NCI-H1436 treated with DMSO at 0.1 percent for 48 hours (cell line): ENCODE measurements at places on chromosomes 6 and 20.

DNA sequence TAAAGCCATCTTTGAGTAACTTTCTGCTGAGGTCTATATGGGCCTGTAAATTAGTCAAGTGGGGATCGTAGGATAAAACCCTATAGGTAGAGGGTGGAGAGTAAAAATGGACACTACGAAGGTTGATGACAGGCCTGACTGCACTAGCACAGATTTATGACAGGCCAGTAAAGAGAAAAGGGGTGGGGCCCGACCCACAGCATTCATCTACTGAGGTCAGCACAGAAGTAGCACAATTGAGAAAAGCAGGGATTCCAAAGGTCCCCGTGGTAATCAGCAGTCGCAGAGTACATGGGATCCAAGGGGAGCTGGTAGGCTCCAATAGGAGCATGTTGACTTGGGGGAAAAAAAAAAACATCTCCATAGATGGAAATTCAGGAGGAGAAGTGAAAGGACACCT is 660.4 kb downstream of the TFAP2A start:
- DNase-seq = no peak

DNA sequence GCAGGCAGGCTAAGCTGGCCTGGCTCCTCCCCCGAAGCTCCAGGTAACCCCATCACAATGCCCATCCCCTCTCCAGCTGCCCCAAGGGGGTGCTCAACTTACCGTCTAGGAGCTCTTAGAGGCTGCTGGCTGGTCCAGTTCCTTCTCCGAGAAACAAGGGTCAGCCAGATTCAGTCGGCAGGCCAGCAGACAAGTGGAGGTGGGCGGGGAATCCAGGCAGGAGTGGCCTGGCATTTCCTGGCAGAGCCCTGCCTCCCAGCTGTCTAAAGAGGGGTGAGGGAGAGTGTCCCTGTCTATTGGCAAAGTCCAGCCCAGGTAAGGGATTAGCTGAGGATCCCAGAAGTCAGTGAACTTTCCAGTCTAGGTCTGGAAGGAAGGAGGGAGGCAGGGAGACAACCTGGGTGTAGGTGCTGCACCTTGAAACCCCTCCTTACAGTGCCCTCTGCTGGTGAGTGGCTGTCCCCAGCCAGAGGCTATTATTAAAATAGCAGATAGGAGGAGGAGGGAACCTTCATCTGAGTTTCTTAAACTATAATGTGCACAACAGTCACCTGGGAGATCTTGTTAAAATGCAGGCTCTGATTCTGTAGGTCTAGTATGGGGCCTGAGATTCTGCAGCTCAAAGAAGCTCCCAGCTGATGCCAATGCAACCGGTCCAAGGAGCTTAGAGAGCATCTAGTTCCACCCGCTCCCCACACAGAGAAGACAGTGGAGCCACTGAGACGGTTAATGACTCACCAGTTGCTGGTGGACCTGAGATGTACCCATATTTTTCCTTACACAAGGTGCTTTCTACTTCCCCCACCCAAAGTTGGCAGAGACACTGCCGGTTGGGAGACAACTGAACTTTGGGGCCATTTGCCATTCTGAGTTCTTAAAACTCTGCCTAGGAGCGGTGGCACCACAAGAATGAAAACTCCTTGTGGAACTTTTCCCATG is at the start of gene UNC5CL:
TSS of gene UNC5CL (minus strand) at position 162 of the 939 bp plus-strand sequence. CDS start 4,147 bp downstream, outside the sequence.
- DNase-seq = no peak

DNA sequence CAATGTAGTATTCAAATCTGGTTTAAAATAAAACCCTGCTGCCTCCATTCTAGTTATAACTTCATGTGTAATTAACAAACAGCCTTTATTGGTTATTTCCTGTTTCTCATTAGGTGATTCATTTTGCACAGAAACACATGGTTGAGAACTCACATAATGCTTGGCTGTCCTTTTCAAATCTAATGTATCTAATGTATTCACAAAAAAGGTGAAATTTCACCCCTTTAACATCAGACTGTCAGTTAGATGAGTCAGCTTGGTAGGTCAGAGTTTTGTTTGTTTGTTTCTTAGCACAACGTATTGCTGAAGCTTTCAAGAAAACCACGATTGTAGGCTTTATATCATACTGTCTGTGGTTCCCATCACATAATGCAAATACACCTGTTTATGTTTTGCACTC is 78.7 kb upstream of the TMEM30A start:
- DNase-seq = no peak

DNA sequence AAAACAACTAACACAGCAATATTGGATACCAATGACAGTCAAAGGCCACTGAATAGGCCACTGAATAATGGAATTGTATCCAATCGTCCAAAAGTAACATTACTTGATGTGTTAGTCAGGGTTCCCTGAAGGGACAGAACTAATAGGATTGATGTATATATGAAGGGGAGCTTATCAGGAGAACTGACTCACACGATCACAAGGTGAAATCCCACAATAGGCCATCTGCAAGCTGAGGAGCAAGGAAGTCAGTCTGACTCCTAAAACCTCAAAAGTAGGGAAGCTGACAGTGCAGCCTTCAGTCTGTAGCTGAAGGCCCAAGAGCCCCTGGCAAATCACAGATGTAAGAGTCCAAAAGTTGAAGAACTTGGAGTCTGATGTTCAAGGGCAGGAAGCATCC is 571.4 kb downstream of the PRKN start:
- DNase-seq = no peak

- DNase-seq = no peak
Observed at GRCh38 chr6:33624856-33625255, 3.7 kb downstream of the ITPR3 start.

- no peak for DNase-seq
Observed at GRCh38 chr6:114714836-114715507, 372.1 kb upstream of the HS3ST5 start.

DNA sequence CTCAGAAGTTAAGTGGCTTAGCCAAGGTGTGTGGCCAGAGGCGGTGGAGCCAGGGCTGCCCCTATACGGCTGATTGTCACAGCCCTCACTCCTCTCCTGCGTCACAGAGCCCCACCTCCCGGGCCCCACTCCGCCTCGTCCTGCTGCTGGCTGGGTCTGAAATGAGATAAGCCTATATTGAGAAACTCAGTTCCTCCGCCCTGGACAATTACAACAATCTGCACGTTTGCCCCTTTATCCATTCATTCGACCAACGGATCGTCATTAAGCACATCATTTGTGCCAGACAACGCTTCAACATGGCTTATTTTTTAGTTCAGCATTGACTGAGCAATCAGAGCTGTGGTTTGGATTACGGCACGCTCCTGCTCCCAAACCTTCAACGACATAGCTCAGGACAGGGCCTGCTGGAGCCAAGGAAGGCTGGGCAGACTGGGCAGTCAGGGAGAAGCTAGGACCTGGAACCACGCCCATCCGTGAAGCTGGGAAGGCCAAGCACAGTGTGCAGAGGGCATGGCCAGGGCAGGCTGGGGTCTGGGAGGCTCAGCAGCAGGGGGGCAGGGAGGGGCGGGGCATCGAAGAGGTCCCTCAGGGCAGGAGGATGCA is 16.6 kb upstream of the EZR start:
- no peak for DNase-seq

DNA sequence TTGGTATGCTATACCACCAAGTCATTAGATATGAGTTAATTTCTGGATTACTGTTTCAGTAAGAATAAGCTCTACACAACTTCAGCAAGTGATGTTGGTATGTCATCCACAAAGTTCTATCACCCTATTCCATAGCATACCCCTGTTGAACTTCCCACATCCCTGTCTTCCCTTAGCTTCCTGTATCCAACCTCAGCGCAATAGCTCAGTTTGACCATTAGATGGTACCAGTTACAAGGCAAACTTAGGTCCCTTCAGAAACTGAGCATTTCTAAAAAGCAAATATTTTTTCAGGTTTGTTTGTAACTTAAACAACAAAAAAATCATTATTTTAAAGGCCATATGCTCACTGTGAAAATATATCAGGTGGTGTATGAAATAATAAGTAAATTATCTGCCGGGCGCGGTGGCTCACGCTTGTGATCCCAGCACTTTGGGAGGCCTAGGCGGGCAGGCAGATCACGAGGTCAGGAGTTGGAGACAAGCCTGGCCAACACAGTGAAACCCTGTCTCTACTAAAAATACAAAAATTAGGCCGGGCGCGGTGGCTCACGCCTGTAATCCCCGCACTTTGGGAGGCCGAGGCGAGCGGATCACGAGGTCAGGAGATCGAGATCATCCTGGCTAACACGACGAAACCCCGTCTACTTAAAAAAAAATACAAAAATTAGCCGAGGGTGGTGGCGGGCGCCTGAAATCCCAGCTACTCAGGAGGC is 8.8 kb upstream of the MOG start:
- no peak for DNase-seq

DNA sequence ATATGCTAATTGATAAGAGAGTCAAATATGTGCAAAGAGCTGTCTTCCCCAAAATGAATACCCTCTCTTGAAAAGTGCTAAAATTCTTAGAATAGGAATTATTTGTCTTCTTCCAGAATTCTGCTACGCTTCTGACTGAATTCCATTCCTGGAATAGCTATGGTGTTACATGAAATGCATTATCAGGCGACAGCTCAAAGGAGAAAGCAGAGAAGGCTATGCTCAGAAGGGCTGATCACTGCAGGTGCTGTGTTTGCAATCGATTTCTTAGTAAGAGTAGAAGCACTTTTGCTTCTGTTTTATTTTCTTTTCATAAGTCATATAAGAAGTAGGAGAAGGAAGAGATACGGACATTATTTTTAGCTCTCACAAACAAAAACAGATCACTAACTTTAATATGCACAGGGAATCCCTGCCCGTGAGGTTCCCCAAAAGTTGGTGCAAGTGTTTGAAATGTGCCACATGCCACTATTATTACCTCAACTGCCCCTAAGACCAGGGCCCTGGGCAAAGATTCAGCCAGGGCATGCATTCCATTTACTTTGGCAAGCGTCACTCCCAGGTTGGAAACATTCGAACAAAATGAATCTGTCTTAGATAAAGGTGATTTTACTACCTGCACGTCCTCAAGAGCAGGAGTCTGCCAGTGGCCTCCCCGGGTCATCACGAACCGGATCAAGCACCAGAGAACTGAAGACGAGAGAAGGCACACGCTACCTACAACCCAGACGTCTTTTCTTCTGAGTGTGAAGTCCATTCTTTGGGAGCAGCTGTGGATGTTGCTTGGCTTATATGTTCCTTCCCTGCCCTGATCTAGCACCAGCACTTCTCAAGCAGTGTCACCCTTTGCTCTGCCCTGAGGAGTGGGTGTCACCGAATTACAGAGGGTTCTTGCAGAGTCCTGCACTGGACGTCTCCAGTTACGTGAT is 7.2 kb downstream of the MYLK4 start:
- DNase-seq = no peak

GRCh38 chr6:34961574-34961973 is 72.5 kb downstream of the ANKS1A start:
- no peak for DNase-seq

GRCh38 chr20:11217326-11218172 is 543.8 kb upstream of the JAG1 start:
- no peak for DNase-seq

DNA sequence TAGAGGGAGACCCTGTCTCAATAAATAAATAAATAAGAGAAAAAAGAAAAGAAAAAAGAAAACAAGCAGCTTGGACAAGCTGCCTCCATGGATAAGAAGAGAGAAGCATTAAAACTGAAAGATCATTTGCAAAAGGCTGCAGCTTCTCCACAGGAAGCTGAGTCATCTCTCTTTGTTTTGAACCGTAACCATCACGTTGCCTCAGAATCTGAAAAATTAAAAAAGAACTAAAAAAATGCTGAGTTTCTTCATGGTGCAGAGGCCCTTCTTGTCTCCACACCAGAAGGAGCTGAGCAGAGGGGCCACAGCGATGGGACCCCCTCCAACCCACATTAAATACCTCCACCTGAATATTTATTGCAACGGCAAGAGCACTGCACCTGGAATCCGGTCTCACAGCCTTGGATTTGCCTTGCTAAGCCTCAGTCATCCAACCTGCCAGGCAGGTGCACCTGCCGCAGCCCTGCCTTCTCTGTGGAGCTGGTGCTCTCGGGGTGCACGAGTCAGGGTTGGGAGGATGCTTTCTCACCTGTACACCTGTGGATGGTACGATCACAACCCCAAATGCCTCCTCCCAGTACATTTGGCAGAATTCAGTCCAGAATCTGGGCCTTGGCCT is 28.1 kb downstream of the TOX2 start:
- DNase-seq = no peak

DNA sequence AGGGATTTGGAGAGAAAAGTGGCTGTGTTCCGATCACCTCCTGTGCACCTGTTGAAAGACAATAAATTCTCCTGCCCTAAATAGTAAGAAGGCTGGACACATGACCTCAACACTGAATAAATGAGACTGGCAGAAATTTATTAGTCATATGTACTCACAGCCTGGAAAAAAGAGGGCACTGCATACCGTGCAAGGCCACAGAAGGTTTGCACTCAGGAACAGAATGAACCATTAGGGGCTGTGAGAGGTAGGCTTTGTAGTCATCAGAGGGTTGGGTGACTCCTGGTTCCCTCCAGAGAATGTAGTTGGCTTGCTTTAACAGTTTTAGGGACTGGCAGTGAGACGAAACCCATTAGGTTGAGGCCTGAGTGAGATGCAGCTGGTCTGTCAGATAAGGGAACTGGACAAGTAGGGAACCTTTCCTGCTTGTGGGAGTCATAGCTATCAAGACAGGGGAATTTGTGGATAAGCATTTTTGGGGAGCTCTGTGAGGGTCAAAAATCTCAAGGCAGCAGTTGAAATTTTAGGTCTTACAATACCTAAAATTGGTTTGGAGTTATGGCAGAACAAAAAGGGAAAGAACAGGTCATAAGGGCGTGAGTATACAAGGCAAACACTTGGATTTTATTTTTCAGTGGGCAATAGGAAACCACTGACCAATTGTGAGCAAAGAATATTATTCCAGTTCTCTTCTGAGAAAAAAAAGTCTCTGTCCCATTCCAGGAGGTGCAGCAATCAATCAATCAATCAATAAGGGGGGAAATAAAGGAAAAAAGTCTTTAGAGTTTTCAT is 67.9 kb upstream of the BTN3A2 start:
- DNase-seq = no peak

DNA sequence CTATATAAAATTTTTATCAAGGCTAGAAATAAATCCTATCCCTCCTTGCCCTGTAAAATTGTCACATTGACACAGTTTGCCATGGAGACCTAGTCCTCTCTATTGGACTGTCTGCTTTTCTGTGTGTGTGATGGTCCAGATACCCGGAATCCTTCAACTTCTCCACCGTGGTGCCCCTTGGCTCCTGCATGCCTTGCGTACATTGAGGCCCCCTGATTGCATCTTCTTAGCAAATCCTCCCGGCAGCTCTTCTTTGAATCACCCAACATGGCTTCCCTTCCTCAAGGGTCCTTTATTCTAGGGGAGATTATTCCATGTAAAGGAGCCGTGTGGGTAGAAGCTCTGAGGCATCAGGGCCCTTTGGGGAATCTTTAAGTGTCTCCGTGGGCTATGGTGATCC is 219.5 kb downstream of the CDC5L start:
- no peak for DNase-seq

DNA sequence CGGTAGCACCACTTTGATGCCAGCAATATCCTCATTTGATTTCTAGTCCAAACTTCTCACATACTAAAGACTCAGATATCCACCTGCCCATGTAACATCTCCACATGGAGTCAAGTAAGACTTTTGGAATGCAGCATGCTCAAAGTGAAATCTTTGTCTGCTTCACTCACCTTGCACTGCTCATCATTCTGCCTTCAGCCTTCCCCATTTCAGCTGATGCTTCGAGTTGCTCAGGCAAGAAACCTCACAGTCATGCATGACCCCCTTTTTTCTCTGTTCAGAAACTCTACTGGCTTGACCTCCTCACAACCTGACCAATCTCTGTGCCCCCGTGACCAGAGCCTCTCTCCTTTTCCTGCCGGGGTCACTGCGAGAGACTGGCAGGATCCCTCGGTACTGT is 41.0 kb upstream of the KIF25 start:
- no peak for DNase-seq
